ENCODE measurements at places on chromosomes 16 and 17. TPM values are rescaled to one million over a fixed set of nuclear protein-coding genes. Genes with fewer than 3 reads are reported as not detected.

The ANKRD40CL gene
- total RNA-seq, result not detected

The ELOB gene
- 266 TPM for total RNA-seq

The ZNF821 gene
- 6.1 TPM for total RNA-seq

The C17orf113 gene
- 0.69 TPM for total RNA-seq

The TBX21 gene
- 0.11 TPM for total RNA-seq

The CES4A gene
- total RNA-seq, result 31.0 TPM

The CMTM2 gene
- not detected for total RNA-seq

The TOM1L2 gene
- total RNA-seq, result 70.5 TPM

The CCT6B gene
- total RNA-seq, result 6.3 TPM

The CNP gene
- 78.5 TPM for total RNA-seq

The DPEP2 gene
- total RNA-seq, result 0.35 TPM

DNA sequence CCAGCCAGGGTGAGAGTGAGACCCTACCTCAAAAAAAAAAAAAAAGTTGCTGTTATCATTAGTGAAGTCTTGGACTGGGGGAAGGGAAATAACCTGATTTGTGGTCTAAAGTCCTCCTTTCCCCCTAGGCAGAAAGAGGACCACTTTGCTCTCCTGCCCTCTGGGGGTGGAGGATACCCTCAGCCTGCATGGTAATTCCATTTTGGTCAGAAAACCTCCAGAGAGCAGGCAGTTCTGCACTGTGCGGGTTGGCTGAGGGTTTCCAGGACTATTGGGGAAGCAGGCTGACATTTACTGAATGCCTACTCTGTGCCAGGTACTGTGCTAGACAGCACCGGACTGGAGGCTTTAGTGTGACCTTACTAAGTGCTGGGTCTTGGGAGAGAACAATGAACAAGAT lies 2.6 kb downstream of the ADAP2 start:
- H3K27me3 ChIP-seq, result peaks cover 11% of the 10 kb centered on the region
- H3K27ac ChIP-seq, result no peak overlapping the region
- no peak overlapping the region for H3K4me3 ChIP-seq

DNA sequence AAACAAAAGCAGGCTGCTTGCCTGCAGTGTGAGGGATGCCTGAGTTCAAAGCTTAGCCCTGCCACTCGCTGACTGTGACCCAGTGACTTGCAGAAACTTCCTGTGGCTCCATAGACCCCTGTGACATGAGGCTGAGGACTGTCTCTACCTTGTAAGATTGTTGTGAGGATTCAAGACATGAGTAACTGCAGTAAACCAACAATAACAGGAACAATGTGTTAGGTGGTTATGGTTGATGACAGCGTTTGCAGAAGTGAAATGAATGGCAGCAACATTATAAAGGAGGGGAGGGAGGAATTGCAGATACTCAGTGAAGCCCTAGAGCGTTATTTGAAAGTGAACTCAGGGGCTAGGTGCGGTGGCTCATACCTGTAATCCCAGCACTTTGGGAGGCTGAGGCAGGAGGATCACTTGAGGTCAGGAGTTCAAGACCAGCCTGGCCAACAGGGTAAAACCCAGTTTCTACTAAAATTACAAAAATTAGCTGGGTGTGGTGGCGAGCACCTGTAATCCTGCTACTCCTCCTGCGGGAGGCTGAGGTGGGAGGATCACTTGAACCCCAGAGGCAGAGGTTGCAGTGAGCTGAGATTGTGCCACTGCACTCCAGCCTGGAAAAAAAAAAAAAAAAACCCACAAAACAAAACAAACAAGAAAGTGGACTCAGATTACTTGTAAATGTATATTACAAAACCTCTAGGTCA lies 33.5 kb upstream of the EMP2 start:
- no peaks in the 10 kb centered on the region for H3K36me3 ChIP-seq
- no peak overlapping the region for H3K4me3 ChIP-seq
- H3K27me3 ChIP-seq, result no peaks in the 10 kb centered on the region
- no peak for DNase-seq
- no peaks in the 10 kb centered on the region for H3K4me1 ChIP-seq

DNA sequence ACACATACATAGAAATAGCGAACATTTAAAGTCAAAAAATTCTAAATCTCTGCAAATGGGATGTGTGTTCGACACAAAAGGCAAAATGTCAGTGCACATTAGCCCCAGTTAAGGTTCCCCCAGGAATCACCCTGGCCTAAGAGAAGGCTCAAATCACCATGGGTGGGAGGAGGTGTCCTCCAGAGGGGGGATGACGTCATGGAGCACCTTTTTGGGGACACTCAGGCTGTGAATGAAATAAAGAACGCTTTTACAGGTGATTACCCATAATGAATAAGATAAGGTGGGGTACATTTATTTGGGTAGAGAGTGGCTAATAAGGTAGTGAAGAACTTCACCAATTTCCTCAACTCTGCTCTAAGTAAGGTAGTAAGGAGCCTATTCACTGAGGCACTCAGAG lies 26.4 kb downstream of the WNT3 start:
- H3K27me3 ChIP-seq, result peaks cover 11% of the 10 kb centered on the region
- no peaks in the 10 kb centered on the region for H3K36me3 ChIP-seq
- H3K27ac ChIP-seq, result no peak overlapping the region
- DNase-seq, result no peak

- H3K36me3 ChIP-seq, result no peaks in the 10 kb centered on the region
- H3K27ac ChIP-seq, result no peak overlapping the region
- no peak overlapping the region for H3K4me3 ChIP-seq
- no peak for DNase-seq
- no peaks in the 10 kb centered on the region for H3K4me1 ChIP-seq
Measured at GRCh38 chr16:3480901-3481695, 14.2 kb downstream of the C16orf90 start.

DNA sequence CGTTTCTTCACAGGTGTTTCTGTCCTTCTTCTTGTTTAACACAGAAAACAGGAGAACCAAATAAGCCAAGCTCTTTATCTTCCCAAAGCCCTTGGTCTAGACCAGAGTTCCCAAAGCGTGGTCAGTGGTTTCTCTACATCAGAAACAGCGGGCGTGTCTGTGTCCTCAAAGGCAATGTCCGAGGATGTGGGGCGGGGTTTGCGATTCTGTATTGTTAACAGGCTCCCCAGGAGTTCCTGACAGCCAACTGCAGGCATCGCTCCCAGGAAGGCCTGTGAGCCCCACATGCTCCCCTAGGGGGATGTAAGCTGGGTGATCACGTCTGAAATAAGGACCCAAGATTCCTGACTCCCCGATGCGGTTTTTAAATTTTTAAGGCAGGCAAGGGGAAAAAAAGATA lies 28.4 kb upstream of the SLC25A19 start:
- no peak overlapping the region for H3K4me3 ChIP-seq
- no peaks in the 10 kb centered on the region for H3K27me3 ChIP-seq
- no peak for DNase-seq
- no peak overlapping the region for H3K27ac ChIP-seq
- H3K4me1 ChIP-seq, result peaks cover 24% of the 10 kb centered on the region
- H3K36me3 ChIP-seq, result no peaks in the 10 kb centered on the region

DNA sequence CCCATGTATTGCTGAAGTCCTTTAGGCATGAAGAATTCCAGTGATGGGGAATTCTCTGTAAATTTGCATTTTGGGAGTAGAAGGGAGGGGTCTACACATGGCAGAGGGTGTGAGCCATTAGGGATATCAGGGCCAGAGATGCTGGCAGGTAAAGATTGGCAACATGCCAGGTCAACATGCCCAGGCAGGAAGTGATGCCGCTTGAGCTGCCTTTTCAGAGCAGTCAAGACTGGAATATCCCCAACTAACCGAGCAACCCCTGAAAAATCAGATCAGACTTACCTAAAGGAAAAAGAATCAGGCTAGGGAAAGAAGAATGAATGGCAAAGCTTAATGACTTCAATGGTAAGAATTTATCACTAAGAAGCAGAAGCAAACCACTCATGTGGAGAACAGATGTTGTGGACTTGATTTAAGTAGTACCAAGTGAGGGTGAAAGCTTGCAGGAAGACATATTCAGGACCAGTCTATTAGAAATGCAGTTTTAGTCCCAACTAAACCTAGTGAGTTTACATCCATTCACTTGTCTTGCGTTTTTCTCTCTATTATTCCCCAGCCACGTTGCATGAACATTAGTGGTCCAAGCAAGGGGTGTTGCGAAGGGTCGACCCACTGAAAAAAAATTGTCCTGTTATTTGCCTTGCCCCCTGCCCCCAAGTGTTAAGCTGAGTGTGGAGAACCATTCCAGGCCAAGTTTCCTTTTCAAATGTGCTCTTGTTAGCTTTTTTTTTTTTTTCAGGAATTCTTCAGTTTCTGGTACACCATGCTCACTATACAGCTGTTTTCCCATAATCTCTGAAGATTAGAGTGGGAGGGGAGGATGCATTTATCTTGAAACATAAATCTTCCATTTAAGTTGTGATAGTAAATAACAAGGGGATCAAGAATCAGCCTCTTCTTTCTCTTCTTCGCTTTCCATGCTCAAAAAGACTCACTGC lies 105.2 kb downstream of the ABCA8 start:
- no peak for DNase-seq
- H3K4me1 ChIP-seq, result peaks cover 18% of the 10 kb centered on the region
- H3K36me3 ChIP-seq, result no peaks in the 10 kb centered on the region
- H3K27ac ChIP-seq, result no peak overlapping the region
- H3K4me3 ChIP-seq, result no peak overlapping the region
- no peaks in the 10 kb centered on the region for H3K27me3 ChIP-seq

DNA sequence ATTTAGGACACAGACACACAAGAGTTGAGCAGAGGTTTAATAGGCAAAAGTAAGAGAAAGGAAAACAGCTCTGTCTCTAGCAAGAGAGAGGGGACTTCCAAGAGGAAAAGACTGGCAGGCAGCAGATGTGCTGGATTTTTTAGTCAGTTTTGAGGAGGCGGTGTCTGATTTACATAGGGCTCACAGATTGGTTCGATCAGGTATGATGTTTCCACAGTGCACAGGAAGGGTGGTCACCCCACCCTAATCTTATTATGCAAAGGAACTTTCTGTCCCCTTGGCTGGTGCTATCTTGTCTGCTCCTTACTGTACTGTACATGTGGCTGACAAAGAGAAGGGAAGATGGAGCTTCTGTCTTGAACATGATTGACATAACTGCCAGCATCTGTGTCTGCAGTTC lies 25.3 kb downstream of the BFAR start:
- no peak overlapping the region for H3K27ac ChIP-seq
- H3K4me3 ChIP-seq, result no peak overlapping the region
- no peaks in the 10 kb centered on the region for H3K27me3 ChIP-seq
- no peaks in the 10 kb centered on the region for H3K36me3 ChIP-seq
- no peak for DNase-seq

DNA sequence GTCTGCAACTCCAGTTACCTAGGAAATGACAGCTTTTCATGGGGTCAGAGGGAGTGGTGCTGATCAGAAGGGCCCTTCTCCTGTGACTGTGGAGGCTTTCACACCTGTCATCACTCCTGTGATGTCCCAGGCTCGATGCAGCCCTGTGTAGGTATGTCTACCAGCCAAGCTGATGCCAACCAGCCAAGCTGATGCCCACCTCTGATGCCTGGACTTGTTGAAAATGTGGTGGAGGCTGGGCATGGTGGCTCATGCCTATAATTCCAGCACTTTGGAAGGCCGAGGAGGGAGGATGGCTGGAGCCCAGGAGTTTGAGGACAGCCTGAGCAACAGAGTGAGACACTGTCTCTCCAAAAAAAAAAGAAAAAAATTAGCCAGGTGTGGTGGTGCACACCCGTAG lies 33.7 kb upstream of the RGS9 start:
- peaks cover 4% of the 10 kb centered on the region for H3K4me1 ChIP-seq
- H3K27ac ChIP-seq, result no peak overlapping the region
- H3K27me3 ChIP-seq, result no peaks in the 10 kb centered on the region
- DNase-seq, result no peak

DNA sequence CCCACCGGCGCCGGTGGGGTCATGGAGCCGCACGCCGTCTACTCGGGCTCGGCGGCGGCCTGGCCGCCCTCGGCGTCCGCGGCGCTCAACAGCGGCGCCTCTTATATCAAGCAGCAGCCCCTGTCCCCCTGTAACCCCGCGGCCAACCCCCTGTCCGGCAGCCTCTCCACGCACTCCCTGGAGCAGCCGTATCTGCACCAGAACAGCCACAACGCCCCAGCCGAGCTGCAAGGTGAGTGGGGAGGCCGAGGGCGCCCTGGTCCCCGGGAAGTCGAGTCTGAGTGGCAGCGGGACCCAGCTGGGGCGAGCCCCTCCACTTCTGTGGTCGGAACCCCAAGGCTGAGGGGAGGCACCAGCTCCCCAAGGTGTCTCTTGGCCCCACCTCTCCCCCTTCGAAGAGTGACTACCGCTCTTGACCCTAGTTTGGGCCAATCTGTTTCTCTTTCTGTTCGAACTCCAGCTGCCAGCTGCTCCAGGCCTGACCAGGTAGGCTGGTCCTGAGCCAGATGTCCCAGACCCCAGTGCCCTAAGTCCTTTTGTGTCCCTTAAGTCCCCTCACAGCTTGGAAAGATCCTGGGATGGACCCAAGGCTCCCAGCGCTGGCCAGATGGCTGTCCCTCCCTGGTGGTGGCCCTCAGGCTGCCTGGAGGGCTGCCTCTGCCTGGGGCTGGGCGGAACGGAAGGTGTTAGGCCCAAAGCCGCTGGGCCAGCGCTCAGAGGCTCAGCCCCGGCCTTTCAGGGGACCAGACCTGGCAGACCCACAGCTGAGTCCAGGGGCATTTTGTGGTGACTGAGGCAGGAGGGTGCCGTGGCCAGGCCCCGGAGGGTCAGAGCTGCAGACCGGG lies 1.2 kb downstream of the FOXF1 start:
- H3K36me3 ChIP-seq, result no peaks in the 10 kb centered on the region
- no peak overlapping the region for H3K4me3 ChIP-seq
- H3K27ac ChIP-seq, result no peak overlapping the region
- H3K4me1 ChIP-seq, result peaks cover 32% of the 10 kb centered on the region
- no peak for DNase-seq

- peaks cover 10% of the 10 kb centered on the region for H3K27me3 ChIP-seq
- no peak for DNase-seq
- H3K4me3 ChIP-seq, result no peak overlapping the region
- no peaks in the 10 kb centered on the region for H3K4me1 ChIP-seq
- no peak overlapping the region for H3K27ac ChIP-seq
Measured at GRCh38 chr17:5592382-5592781, 8.1 kb upstream of the NLRP1 start.

- H3K27ac ChIP-seq, result no peak overlapping the region
- no peaks in the 10 kb centered on the region for H3K4me1 ChIP-seq
- H3K36me3 ChIP-seq, result no peaks in the 10 kb centered on the region
- no peak for DNase-seq
- no peaks in the 10 kb centered on the region for H3K27me3 ChIP-seq
- no peak overlapping the region for H3K4me3 ChIP-seq
Measured at GRCh38 chr16:80743772-80744171, 60.6 kb downstream of the CDYL2 start.

DNA sequence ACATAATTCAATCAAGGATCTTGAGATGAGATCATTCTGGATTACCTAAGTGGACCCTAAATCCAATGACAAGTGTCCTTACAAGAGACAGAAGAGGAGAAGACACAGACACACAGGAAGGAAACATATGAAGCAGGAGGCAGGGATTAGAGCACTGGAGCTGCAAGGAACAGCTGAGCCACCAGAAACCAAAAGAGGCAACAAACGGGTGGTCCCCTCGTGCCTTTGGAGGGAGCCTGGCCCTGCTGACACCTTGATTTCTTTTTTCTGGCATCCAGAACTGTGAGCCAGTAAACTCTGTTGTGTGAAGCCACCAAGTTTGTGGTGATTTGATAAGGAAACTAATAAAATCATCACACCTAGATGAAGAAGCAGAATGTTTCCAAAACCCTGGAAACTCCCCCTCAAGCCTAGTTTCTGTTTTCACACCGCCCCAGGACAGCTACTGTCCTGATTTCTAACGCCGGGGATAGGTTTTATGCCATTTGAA lies 115.2 kb downstream of the PITPNC1 start:
- no peak overlapping the region for H3K4me3 ChIP-seq
- peaks cover 12% of the 10 kb centered on the region for H3K4me1 ChIP-seq
- H3K27me3 ChIP-seq, result no peaks in the 10 kb centered on the region

GRCh38 chr16:55035956-55036355 lies 105.3 kb downstream of the IRX5 start:
- H3K27ac ChIP-seq, result no peak overlapping the region
- peaks cover 2% of the 10 kb centered on the region for H3K27me3 ChIP-seq
- H3K4me3 ChIP-seq, result no peak overlapping the region

Data from adrenal gland (tissue), 19 donors.